A172 (cell line): ENCODE measurements at places on chromosomes 16 and 17. TPM values are rescaled to one million over a fixed set of nuclear protein-coding genes. Genes with fewer than 3 reads are reported as not detected.

- no peak for DNase-seq
Observed at GRCh38 chr16:13856398-13856797, 63.6 kb upstream of the ERCC4 start.

DNA sequence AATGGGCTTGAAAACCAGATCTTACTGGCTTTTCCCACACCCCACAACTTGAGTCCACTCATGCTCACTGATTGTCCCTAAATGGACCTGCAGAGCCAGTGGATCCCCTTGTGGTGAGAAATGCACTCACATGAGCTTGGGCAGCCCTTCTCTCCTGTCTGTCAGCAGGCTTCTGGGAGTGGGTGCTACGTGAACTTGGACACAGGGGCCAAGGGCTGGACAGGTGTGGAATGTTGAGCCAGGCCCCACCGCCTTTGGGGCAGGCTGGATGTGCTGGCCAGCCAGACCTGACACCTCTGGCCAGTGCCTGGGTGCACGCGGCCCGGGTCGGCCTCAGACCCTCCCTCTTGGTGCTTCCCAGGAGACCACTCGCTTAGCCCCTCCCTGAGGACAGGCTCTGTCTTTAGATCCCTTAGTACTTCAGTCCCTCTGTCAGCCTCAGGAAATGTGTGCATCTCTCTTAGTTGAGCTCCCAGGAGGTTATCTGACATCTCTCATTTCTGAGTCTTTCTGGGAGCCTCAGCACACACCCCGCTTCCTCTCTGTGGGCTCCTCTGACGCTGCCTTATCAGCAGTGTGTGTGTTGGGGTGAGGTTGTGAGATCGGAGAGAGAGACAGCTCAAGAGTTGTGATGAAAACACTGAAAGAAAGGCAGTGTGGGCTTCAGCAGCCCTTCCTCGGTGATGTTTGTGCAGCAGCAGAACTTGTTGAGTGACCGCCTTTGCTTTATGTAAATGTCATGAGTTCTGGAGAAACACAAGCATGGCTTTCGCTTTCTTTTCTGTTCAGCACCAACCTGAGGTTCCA is 117.0 kb downstream of the RAB11FIP4 start:
- DNase-seq = no peak

TRIM72 gene
- under 0.01 and 0.02 TPM in 2 replicates for total RNA-seq

DNA sequence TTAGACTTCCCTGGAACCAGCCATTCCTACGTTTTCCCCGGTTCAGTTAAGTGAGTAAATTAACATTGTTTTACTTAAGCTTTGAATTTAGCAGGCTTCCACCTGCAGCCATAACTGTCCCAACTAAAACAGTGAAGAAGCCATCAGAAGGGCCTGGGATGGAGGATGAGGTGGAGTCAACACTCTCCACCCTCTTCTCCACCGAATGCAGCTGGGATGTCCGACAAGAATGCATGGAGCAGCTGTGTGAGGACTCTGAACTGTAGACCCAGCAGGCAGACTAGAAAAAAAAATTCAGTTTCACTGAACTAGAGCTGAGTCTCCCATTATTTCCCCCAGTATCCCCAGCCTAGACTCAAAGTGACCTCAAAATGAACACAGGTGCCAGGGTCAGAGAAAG is 114.8 kb downstream of the C16orf95 start:
- DNase-seq = peak; percentile 18

DNA sequence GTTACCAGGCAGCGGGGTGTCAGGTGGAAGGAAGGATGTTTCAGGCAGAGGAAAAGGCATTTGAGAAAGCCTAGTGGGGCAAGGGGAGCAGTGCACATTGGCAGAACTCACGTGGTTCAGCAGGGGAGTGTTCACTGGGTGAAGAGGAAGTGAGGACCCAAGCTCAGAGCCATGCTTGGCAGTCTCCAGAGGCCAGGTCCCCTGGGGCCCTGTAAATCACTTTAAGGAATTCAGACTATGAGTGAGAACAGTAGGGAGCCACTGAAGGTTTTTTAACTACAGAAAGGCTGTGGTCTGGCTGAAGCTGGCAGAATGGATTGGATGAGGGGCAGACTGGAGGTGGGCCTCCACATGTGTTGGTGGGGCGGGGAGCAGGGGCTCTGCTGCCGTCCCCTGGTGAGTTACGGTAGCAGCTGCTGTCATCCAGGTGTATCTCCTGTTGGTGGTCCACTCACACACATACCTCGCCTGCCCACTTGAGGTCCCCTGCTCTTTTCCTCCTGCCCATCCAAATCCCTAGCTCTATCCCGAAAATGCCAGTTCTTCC is 5.1 kb downstream of the CLEC16A start:
- peak; percentile 92 for DNase-seq

TSNAXIP1 gene
- total RNA-seq = 0.05 and 0.55 TPM in 2 replicates
